Naive thymus-derived CD4-positive, alpha-beta T cell (primary cell): ENCODE measurements at places on chromosomes 3 and 15. TPM values are rescaled to one million over a fixed set of nuclear protein-coding genes. Genes with fewer than 3 reads are reported as not detected.

- peak; percentile 80 for DNase-seq
Measured at GRCh38 chr15:33104212-33104611, 90.3 kb downstream of the FMN1 start.

GRCh38 chr3:174495311-174495710 lies 363.8 kb upstream of the NAALADL2 start:
- no peak for DNase-seq

GRCh38 chr15:62709261-62709660 lies 333.3 kb upstream of the TPM1 start:
- no peak for DNase-seq

GRCh38 chr3:147795418-147795817 lies 386.3 kb downstream of the ZIC1 start:
- no peak for DNase-seq

- no peak for DNase-seq
Measured at GRCh38 chr15:92109191-92109873, 255.8 kb downstream of the SLCO3A1 start.

- DNase-seq, result no peak
Measured at GRCh38 chr3:159991591-159991990, 3.0 kb downstream of the IL12A start.

DNA sequence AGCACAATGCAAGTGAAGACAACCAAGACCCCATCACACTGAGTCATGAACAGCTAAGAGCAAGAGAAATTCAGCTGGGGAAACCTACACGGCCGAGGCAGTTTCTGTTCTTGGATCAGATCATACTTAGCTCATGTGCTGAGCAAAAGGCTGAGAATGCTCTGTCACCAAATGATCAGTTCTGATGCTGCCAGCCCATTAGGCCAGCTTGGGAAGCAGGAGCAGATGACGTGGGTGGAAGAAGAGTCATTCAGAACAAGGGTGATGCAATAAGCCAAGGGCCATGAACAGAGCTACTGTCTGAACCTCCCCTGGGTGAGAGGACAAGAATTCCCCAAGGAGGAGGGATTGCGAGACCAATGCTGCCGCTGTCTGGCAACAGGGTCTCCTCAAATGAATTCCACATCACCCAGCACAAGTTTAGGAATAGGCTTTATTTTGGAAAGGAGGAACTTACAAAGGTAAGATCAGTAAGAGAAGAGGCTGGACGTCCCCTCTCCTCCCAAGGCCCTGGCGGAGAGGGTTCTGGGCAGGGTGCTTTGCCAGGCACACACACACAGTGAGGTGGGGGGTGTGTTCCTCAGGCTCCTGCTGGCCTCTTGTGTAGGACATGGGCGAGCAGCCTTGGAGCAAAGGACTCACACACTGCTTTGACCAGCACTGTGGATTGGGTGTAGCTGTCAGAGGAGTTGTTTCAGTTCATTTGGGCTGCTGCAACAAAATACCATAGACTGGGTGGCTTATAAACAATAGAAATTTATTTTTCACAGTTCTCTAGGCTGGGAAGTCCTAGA lies 65.6 kb upstream of the CTXND1 start:
- no peak for DNase-seq

DNA sequence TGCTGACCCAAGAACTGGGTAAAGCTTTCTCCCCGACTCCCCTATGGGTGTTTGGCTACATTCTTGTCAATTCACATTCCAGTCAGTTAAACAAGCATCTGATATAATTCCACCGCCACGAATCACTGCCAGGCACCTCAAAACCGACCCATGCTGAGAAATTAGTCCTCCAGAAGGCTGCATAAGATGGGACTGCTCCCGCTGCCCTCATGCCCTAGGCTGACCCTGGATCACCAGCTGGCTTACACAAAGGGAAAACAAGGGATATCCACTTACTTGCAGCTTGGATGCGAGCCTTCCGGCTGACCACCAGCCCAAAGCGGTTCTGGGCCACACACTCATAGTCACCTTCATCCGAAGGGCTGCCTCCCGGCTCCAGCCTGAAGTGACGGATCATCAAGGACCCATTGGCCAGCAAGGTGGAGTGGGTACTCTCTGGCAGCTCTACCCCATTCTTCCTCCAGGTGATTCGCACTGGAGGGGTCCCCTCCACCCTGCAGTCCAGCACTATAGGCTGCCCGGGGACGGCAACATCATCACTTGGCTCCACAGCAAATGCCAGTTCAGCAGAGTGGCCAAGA lies 2.9 kb downstream of the IGDCC3 start:
- DNase-seq, result no peak

GRCh38 chr3:131250466-131250865 lies 131.1 kb upstream of the NUDT16 start:
- no peak for DNase-seq

GRCh38 chr15:27087651-27088583 lies 116.9 kb downstream of the GABRG3 start:
- DNase-seq, result no peak

Gene CD86
- 1.0 TPM for total RNA-seq

Gene B4GALT4
- total RNA-seq, result 25.9 TPM

Gene SLC2A2
- total RNA-seq, result not detected

DNA sequence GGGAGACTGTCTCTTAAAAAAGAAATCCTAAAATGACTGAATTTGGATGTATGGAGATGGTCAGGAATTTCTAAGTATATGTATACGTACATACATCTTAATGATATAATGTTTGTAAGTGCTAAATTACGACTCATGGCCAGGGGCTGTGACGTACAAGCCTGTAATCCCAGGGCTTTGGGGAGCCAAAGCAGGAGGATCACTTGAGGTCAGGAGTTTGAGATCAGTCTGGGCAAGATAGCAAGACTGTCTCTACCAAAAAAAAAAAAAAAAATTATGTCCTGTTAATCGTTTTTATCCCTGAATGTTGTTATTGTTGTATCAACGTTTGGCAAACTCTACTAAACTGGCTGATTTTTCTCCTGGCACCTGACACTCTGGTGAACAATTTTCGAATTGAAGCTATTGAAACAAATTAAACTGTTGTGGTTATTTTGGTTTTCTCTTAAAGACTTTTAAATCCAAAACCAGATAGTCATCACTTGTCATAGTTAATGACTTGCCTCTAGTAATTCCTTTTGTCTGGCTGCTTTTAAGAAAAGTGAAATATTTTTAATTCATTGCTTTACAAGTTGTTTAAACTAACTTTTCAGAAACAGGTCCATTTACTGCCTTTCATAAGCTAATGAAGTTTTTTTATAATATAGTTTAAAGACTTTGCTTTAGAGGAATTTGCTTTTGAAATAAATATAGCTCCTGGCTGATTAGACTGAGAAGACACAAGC lies 7.0 kb downstream of the MORF4L1 start:
- DNase-seq, result no peak

Gene DNAJC17
- total RNA-seq, result 35.1 TPM

DNA sequence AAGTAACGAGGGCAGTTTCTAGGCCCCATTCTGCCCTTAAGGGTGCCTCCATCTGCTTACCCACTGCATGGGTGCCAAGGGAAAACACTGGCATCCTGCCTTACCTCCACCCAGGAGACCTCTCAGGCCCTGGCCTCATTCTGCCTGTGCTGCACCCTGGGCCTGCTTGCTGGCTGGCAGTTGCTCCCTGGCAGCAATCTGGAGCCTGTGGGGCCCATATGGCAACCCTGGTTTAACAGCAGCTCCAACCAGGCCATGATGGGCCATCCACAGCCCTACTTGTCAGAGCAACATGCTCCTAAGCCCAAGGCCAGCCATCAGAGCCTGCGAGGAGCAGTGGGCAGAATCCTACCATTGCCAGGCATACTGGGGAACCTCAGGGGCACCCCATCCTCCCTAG lies 3.7 kb downstream of the C3orf18 start:
- DNase-seq, result no peak

Gene GNAI2
- total RNA-seq, result 384 and 397 TPM in 2 replicates

GRCh38 chr3:59809016-59809415 lies 759.2 kb upstream of the CFAP20DC start:
- no peak for DNase-seq

DNA sequence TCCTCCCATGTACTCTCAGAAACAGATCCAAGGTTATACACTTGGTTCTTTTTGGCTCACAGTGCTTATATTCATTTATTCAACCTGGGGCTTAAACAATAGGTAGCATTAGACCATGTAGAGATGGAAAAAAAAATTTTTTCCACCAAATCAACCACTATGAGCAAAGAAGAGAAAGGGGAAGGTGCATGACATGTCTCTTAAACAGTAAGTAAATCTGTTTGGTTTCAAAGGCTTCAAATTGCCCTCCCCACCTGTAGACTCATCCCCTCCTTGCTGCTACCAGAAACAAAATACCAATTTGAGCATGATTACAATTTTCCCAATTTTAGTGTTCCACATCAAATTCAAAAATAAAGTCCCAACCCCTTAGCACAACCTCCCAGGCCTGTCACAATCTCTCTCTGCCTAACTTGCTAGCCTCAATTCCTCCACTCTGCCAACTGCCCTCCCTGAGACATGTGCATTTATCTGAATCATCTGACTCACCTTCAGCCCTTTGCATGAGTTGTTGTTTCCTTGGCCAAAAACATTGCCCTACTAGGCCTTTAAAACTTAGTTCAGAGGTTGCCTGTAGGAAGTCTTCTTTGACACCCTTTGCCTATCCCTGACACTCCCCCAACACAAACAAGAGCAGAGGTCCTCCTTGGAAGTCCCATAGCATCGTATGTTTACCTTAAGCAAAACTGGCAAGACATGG lies 30.3 kb upstream of the TSC22D2 start:
- DNase-seq, result no peak

- DNase-seq, result no peak
Measured at GRCh38 chr3:23762759-23763477, 42.8 kb upstream of the UBE2E1 start.

GRCh38 chr3:48656061-48656840 lies 6.4 kb downstream of the CELSR3 start:
- peak; percentile 87 for DNase-seq

Gene FILIP1L
- not detected for total RNA-seq

- DNase-seq, result peak; percentile 47
Measured at GRCh38 chr15:78061963-78062427, 15.5 kb downstream of the TBC1D2B start.

GRCh38 chr15:59369597-59369996 lies 3.1 kb downstream of the MYO1E start:
- no peak for DNase-seq

- DNase-seq, result no peak
Measured at GRCh38 chr3:95408464-95408862, 1345.6 kb downstream of the NSUN3 start.

DNA sequence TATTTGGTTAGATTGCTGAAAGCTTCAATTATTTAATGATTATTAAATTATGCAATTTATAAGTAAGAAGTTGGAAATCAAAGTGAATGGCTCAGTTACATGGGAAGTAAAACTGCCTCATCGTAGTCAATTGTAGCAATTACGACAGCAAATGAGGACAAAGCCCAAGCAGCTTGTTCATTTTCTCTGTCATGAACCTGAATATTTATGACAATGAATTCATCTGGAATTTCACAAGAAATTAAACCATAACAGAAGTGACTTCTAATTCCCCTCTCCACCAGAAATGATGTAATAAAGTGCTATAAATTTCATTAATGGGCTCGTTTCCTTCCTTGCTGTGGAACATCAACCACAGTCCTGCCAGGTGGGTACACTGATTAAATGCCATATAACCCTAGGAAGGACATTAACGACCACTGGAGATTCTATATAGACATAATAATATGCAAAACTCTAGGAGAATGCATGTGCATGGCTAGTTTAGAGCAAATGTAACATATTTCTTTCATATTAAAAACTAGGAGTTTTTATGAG lies 273.8 kb upstream of the DCBLD2 start:
- no peak for DNase-seq

Gene INSYN1
- total RNA-seq, result not detected in 2 replicates

- DNase-seq, result no peak
Measured at GRCh38 chr15:100109486-100110035, 232.2 kb downstream of the ADAMTS17 start.

GRCh38 chr15:77702211-77702957 lies 69.7 kb upstream of the LINGO1 start:
- DNase-seq, result no peak

DNA sequence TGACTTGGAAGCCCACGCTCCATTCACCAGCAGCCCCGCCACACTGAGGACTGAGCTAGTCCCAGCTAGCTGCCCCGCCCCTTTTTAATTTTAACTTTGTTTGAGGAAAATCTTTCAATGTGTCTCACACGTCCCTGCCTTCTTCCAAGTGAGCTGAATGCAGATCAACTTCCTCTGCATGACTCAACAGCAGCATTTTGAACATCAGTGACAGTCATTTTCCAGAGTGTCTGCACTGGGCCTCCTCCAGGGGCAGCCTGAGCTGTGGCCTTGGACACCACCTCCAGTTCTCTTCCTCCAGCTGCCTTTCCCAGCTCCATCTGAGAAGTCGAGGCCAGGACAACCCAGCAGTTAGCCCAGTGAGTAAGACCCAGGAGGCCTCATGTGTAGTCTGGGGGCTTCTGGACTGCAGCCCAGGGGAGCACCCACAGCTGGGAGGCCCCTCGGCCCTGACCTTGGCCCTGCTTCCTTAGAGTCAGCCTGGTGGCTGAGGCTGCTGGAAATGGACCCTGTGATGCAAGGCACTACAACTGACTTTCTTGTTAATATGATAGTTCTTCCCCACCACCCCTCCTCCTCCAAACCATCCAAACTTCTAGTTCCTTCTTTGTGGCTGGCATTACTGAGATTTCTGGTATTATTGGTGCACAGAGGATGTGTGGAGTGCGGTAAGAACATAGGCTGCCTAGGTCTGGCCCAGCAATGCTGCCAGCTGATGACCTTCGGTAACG lies 21.4 kb upstream of the ESYT3 start:
- no peak for DNase-seq

- DNase-seq, result no peak
Measured at GRCh38 chr3:138513090-138513843, 78.9 kb downstream of the ESYT3 start.

Gene CSPG4
- not detected for total RNA-seq

GRCh38 chr3:162699291-162699690 lies 1202.7 kb downstream of the OTOL1 start:
- DNase-seq, result no peak

DNA sequence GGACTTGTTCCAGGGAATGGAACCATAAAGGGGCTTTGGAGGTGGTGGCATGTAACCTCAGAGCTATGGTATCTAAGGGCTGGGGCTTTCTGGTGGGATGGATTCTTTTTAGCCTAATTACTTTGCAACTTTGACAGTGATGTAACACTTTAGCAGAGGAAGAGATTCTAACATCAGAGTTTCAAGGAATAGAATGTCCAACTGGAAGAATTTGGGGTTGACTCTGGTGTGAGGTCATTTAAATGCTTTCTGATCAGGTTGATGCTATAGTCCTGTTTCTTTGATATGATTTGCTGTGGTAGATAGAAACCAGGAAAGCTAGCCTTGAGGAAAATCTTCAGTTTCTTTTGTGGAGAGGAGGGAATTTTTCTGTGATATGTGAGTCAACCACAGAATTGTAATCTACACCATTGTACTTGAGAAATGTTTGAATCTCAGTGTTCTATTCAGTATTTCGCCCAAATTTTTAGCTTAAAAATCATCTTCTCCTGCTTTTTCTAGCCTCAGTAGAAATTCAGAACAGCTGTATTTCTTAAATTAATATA lies 40.0 kb downstream of the ATP2C1 start:
- no peak for DNase-seq

DNA sequence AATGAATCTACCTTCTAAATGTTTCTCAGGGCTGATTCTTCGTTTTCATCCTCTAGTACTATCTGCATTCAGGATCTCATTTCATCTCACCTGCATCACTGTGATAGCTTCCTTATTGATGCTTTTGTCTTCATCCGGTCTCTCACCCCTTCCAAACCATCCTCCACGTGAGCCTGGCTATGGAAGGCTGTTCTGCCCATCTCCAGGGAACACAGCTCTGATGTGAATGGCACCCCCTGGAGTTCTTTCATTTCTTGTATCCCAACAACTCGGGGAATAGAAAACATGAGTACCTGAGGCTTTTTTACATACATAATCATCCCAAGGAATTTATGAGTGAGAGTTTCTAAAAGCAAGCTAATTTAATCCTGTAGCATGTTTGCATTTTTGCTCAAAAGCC lies 8.8 kb upstream of the DPPA4 start:
- DNase-seq, result no peak
